Bronchial epithelial cell (primary cell): ENCODE measurements at places on chromosomes 7 and 10. TPM values are rescaled to one million over a fixed set of nuclear protein-coding genes. Genes with fewer than 3 reads are reported as not detected.

Gene ZNF467
- total RNA-seq: 0.26 and 3.5 TPM in 2 replicates

Gene EIF5AL1
- 0.26 TPM in 2 replicates for total RNA-seq

Gene CLRN3
- not detected in 2 replicates for total RNA-seq

Gene NRF1
- 12.1 and 16.4 TPM in 2 replicates for total RNA-seq

Gene TAS2R41
- total RNA-seq: not detected in 2 replicates

Gene DMTF1
- total RNA-seq: 40.8 and 54.0 TPM in 2 replicates

Gene CADPS2
- 2.0 and 4.2 TPM in 2 replicates for total RNA-seq

Gene PRRT4
- total RNA-seq: under 0.01 and 0.13 TPM in 2 replicates

Gene AKR1E2
- 4.2 and 6.1 TPM in 2 replicates for total RNA-seq

Gene COL28A1
- total RNA-seq: not detected in 2 replicates

Gene AKR1C2
- 191 and 222 TPM in 2 replicates for total RNA-seq

Gene CFAP69
- total RNA-seq: 0.53 and 2.3 TPM in 2 replicates

Gene GRID2IP
- total RNA-seq: 0.26 TPM in 2 replicates

Gene UBTD1
- 11.1 and 12.4 TPM in 2 replicates for total RNA-seq

Gene CPN1
- total RNA-seq: not detected in 2 replicates

Gene PLCE1
- 0.26 and 1.0 TPM in 2 replicates for total RNA-seq

Gene CABCOCO1
- total RNA-seq: not detected in 2 replicates

Gene ZNF862
- 5.0 and 8.7 TPM in 2 replicates for total RNA-seq

Gene C10orf62
- under 0.01 TPM in 1 of 2 replicates, not detected in the other for total RNA-seq

Gene LIPM
- not detected in 2 replicates for total RNA-seq

Gene EPHB6
- under 0.01 and 0.77 TPM in 2 replicates for total RNA-seq

Gene HTR5A
- not detected in 2 replicates for total RNA-seq

Gene CDNF
- total RNA-seq: 0.79 and 1.3 TPM in 2 replicates

DNA sequence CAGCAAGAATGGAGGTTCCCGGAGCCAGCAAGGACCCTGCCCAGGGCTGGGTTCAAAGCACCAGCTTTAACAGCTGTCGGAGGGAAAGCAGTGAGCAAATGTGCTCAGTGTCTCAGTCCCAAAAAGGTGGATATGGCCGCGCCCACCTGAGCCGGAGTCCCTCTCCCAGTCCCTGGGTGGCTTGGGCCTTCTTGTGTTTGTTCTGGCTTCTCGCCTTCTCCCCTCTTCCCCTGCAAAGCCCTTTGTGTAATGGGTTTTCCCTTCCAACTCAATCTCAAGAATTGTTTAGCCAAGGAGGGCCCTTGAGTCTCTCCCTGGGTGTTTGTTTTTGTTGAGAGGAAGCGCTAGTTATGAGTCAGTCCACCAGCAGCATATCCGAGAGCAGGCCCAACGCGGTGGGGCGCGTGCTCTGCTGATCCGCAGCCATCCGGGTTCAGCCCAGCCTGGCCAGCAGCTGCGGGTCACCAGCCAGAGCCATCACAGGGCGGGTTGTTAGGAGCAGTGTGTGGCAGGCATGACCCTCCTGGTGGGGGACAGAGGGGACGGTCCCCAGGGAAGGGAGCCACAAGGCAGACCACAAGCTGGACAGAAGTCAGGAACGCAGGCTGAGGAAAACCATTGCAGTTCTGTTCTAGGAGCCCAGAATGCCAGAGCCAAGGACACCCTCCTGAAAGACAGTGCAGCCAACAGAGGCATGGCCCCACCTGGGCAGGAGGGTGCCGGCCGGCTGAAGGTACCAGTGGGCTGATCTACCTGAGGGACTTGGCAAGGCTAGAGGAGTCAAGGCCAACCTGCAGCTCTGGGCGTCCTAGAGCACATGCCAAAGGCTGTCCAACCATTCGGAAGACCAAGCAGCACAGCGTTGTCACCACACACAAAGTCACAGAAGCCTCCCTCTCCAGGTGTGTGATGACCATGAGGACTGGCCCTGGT, 21.3 kb downstream of the CALML3 start:
- peak; percentile 77 for DNase-seq

DNA sequence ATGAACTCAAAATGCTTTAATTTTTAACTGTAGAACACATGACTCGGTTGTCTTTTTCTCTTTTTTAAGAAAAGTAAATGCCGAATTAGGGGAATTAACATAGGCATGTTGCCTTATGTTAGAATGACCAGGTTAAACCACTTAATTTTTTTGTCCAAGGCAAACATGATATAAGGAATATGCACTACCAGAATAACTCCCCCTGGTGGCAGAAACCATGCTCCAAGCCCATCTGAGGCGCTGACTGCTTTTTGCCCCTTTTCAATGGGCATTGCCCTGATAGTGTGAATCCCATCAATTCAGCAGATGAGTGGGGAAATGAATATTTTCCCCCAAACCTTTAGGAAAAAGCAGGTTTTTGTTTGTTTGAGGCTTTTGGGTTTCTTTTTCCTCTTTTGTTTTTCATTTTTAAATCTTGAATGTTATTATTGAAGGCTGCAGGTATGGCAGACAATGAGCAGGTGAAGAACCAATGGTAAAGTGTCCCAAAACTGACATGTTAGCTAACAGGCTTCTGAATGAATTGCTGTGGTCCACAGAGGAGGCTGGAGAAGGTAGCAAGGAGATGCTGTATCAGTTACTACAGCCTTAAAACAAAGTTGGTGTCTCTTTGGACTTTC, 284.3 kb downstream of the SORCS3 start:
- peak; percentile 41 for DNase-seq

DNA sequence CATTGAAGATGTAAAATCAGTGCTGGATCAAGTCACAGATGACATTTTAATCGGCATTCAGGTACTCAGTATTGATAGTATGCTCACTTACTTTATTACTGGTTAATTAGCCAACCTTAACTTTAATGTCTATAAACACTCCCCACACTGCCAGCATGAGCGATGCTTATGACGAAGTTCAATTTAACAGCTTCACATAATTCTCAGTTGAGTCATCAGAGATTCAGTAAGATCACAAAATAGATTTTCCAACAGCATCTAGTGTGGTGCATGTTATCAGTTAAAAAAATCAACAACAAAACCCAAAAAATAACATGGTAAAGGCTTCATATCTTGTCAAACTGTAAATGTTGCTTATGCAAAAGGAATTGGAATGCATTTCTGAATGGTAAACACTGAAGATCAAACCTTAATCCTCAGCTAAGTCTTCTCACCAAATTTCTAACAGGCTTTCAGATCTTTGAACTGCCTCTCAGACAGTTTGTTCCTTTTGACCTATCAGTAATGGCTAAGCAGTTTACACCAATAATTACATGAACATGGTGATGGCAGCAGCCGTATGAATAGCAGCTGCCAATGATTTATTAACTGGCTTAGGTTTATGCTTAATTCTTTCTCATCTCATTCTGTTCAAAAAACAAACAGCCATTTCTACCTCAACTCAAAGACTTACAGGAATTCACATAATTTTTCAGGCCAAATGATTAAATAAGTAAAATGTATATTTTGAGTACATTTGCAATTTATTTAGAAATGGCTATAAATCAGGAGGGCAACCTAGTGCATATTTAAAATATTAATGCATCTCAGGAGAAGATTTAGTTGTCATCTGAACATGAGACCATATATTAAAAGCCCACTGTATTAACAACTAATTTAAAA, 98.5 kb downstream of the CABCOCO1 start:
- DNase-seq: peak; percentile 76

- DNase-seq: no peak
Measured at GRCh38 chr7:124412531-124412930, 353.1 kb downstream of the GPR37 start.

- DNase-seq: no peak
Measured at GRCh38 chr7:112701456-112701855, 88.7 kb downstream of the TMEM168 start.

DNA sequence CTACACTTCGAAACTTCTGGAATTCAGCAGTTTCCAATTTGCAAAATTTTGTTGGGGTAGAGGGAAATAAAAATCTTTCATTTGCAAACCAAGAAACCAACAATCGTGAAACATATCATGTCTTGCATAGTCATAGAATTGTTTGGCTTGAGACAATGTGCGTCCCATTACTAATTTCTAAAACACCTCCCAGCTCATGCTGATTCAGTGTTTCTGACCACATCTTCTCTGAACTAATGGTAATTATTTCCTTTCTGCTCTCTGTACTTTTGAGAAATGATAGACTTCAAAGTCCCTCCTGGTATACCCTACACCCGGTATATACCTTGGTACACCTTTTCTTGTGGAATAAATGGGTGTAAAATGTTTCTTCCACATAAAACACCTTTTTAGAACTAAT, 41.8 kb upstream of the TSPAN13 start:
- DNase-seq: peak; percentile 74

DNA sequence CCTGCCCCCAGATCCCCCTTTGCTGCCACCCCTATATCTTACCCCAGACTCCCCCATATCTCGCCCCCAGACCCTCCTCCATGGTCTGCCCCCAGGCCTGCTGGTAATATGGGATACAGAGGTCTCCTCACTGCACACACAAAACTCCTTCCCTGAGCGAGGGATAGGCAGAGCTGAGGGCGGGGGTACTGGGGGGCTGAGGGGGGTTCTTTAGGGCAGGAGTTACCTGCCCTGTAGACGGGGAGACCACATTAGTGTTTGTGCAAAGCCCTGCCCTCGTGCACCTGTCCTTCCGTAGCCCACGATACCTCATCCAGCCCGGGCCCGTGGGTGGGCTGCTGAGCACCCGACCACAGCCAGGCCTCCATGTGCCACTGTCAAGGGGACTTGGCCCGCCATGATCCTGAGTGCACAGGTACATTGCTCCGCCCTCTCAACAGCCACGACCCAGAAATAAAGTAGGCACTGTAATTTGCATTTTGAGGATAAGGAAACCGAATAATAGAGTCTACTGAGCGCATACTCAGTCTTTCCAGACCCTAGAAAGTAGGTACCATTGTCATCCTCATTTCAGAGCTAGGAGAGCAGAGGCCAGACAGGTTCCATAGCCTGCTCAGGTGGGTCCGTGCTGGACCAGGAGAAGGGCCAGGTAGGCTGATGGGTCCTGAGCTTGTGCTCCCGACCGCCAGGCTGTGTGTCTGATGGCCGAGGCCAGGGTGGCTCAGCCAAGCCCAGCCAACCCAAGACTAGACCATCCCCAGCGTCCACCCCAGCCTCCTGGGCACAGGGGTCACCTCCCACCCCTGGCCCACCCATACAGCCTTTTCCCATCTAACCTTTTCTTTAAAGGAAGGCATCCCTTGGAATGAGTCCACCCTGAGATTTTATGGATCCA, 115.2 kb downstream of the LHPP start:
- no peak for DNase-seq

- no peak for DNase-seq
Measured at GRCh38 chr10:119546009-119546408, 3.5 kb upstream of the RGS10 start.

- DNase-seq: peak; percentile 20
Measured at GRCh38 chr10:52740913-52741675, 31.5 kb downstream of the MBL2 start.

GRCh38 chr7:36279200-36279925, 110.3 kb upstream of the ANLN start:
- DNase-seq: no peak

DNA sequence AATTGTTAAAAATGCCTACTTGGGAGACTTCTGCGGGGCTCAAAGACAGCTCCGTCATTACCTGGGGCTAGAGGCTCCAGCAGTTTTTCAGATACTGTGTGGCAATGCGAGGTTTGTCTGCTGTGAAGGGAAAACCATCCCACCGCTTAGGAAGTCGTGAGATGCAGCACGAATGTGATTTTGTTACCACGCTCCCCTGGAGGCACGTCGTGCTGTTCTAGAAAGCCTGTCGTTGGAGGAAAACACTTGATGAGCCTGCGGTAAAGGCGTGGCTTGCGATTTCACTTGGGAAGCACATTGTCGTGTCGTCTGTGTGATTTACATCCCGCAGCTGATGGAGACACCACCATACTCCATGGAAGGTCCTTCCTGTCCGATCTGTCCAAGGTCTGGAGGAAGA, 39.3 kb downstream of the CAMK1D start:
- DNase-seq: no peak

GRCh38 chr10:45235798-45236220, 79.6 kb downstream of the OR13A1 start:
- peak; percentile 54 for DNase-seq

- DNase-seq: no peak
Measured at GRCh38 chr7:146768957-146769356, 652.4 kb downstream of the CNTNAP2 start.

GRCh38 chr10:24973163-24973562, 20.8 kb upstream of the PRTFDC1 start:
- DNase-seq: no peak

GRCh38 chr7:100433592-100434296, 2.6 kb downstream of the PPP1R35 start:
- DNase-seq: no peak

DNA sequence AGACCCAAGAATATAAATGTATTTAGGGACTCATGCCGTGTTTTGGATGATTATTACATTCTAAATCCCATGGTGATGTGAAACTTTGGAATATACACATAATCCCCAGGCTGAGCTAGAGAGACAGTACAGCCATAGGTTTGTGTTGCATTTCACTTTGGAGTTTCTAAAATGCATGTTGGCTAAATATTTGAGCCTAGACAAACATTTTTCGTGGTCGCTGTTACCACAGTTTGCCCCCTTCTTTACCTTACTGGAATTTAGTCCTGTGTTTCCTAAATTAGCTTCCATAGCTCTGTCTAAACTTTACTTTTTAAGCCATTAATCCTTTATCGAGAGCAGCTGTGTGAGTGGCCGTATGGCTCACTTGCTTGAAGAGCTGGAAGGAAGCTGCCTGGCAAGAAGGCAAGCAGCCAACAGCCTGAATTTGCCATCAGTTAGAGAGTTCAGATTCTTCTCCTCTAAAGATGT, 192.0 kb downstream of the BICC1 start:
- no peak for DNase-seq
